ENCODE measurements at places on chromosomes 3 and 15. TPM values are rescaled to one million over a fixed set of nuclear protein-coding genes. Genes with fewer than 3 reads are reported as not detected.

DNA sequence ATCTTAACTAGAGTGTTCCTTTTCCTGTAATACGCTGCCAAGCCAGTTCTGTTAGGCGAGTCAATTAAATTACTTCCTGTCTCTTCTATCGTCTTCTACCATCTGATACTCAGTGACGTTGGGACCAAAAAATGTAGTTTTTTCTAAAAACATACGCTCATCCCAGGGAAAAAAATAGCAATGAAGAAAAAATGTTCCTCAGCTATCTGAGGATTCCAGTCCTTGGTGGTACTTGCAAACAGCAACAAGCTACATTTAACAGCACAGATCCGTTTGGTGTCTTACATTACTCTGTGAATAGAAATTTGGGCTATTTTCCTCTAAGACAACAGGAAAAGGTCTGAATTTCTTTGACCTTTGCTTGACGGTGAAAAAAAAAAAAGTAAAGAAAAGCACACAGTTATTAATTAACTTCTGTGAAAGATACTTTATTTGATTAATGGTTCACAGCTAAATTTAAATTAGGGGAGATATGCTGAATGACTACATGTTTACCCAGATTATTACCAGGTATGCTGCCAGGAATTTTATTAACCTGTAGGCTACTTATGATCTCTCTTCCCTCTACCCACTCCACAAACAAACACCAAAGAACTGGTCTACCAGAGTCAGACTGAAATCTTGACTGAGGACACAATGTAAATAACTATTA is 254.4 kb upstream of the ZPLD1 start:
- no peaks in the 10 kb centered on the region for H3K36me3 ChIP-seq
- H3K27ac ChIP-seq = no peak overlapping the region
- H3K4me3 ChIP-seq = no peak overlapping the region
- H3K4me1 ChIP-seq = peaks cover 50% of the 10 kb centered on the region
- H3K27me3 ChIP-seq = no peaks in the 10 kb centered on the region

DNA sequence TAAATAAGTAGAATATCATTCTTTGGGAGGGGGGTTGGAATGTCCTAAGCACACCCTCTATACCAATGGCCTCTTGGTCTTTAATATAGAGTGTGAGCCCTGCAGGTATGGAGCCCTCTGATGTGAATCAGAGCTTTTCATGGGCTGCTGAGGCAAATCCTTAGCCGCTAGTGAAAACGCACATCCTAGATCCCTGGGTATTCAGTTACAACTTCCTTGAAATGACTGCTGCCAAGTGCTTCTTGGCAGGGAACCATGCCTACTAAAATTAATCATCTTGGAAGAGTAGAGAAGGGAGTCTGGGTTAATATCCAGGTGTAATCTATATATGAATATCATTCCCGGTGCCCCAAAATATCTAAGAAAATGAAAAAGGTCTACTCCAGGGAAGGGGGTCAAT is 109.1 kb downstream of the POLQ start:
- H3K4me3 ChIP-seq = no peak overlapping the region
- no peaks in the 10 kb centered on the region for H3K36me3 ChIP-seq
- H3K27ac ChIP-seq = no peak overlapping the region
- DNase-seq = no peak
- H3K27me3 ChIP-seq = no peaks in the 10 kb centered on the region

DNA sequence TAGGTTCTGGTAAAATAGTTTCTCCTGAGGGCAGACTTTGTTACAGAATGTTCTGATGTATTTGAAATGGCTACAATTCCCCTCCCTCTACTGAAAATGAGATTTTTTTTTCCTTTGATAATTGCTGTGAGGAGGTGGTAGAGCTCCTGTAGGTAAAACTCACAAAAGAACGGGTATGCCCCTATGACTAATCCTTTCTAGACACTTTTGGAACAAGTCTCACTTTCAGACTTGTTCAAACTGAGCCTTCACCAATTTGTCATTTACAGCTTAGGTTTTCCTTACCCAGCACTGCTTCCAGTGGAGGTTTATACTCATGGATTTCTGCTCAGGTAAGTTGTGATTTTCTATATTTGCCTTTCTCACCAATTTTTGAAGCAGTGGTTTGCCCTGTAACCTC is 115.6 kb downstream of the NLGN1 start:
- DNase-seq = no peak
- H3K27ac ChIP-seq = no peak overlapping the region
- H3K36me3 ChIP-seq = no peaks in the 10 kb centered on the region
- no peaks in the 10 kb centered on the region for H3K27me3 ChIP-seq
- no peaks in the 10 kb centered on the region for H3K4me1 ChIP-seq

DNA sequence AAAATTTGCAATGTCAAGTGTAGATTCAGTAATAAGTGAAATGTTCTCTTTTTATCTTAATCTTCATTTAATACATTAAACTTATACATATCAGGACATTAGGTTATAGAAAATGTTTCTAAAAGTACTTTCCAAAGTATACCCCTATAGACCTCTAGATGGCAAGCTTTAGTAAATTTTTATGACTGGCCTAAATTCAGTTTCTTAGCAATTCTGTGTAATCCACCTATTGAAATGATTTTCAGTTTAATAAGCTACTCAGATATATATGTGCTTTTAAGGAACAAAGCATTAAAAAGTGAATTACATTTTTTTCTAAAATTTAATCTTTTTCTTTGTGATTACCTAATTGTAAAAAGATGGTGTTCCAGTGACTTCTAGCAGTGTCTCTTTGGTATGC is 342.2 kb downstream of the GBE1 start:
- H3K4me3 ChIP-seq = no peak overlapping the region
- no peaks in the 10 kb centered on the region for H3K27me3 ChIP-seq
- no peak overlapping the region for H3K27ac ChIP-seq

DNA sequence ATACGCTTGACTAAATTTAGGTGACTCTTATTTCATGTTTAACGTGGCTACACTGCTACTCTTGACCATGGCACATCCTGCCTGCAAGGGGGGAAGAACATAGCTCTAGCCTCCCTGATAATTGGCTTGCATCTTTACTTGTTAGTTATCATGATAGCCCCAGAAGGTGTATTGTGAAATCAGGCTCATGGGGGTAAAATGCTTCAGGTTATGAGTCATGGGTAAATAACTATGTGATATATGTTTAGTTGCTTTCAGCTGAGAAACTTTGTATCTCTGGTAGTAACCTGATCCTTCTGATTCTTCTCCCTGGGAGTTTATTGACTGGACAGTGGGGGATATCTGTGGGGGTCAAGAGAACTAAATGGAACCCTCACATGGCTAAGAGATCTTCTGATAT is 660.8 kb upstream of the UBE2E2 start:
- no peak for DNase-seq
- H3K36me3 ChIP-seq = no peaks in the 10 kb centered on the region
- H3K4me3 ChIP-seq = no peak overlapping the region
- no peaks in the 10 kb centered on the region for H3K4me1 ChIP-seq

Gene ECE2
- total RNA-seq = not detected

GRCh38 chr3:196341137-196341536 is 2.9 kb upstream of the TM4SF19 start:
- peaks cover 13% of the 10 kb centered on the region for H3K27me3 ChIP-seq
- H3K4me3 ChIP-seq = no peak overlapping the region
- no peak for DNase-seq
- H3K4me1 ChIP-seq = no peaks in the 10 kb centered on the region
- H3K36me3 ChIP-seq = no peaks in the 10 kb centered on the region

DNA sequence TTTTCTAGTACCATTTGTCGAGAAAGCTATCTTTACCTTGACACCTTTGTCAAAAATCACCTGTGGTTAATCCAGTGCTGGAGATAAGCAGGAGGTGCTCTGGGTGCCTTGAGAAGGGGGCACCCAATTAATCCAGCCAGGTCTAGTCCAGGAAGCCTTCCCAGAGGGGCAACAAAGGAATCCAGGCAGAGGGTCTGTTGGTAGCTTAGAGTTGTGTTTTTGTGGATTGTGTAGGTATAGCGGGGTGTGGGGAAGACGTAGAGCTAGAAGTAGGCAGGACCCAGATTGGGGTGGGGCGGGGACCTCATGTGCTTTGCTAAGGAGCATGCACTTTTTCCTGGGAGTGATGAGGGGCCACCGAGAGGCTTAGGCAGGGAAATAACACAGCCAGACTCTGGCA is 6.0 kb upstream of the PIGZ start:
- H3K27ac ChIP-seq = no peak overlapping the region
- no peaks in the 10 kb centered on the region for H3K36me3 ChIP-seq
- no peak overlapping the region for H3K4me3 ChIP-seq
- no peak for DNase-seq
- H3K27me3 ChIP-seq = peaks cover 1% of the 10 kb centered on the region

GRCh38 chr15:63482874-63483323 is 21.5 kb upstream of the USP3 start:
- H3K4me3 ChIP-seq = no peak overlapping the region
- DNase-seq = no peak
- H3K4me1 ChIP-seq = peaks cover 24% of the 10 kb centered on the region

GRCh38 chr15:61997786-61998185 is 62.5 kb downstream of the VPS13C start:
- no peak overlapping the region for H3K27ac ChIP-seq
- DNase-seq = no peak
- no peaks in the 10 kb centered on the region for H3K27me3 ChIP-seq
- H3K36me3 ChIP-seq = no peaks in the 10 kb centered on the region

Gene TGM4
- total RNA-seq = not detected

DNA sequence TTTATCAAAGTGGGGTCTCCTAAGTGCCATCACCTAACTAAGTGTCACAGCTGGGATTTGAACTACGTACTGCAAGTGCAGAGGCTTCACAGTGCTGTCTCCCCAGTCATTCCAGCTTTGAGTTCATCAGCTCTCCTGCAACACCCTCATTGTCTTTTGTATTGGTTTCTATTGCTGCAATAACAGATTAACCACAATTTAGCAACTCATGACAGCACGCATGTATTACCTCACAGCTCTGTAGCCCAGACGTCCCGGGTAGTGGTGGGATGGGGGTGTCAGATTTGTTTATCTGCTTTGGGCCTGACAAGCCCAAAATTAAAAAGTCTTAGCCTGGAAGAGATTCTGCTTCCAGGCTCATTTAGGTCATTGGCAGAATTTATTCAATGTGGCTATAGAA is 220.5 kb upstream of the LRRN1 start:
- H3K27me3 ChIP-seq = no peaks in the 10 kb centered on the region
- no peaks in the 10 kb centered on the region for H3K36me3 ChIP-seq
- H3K4me3 ChIP-seq = no peak overlapping the region
- no peak overlapping the region for H3K27ac ChIP-seq

- DNase-seq = peak; percentile 31
- H3K36me3 ChIP-seq = no peaks in the 10 kb centered on the region
- H3K27ac ChIP-seq = peak overlapping the region; percentile 98
Measured at GRCh38 chr3:184568924-184569829, 7.6 kb downstream of the EPHB3 start.

DNA sequence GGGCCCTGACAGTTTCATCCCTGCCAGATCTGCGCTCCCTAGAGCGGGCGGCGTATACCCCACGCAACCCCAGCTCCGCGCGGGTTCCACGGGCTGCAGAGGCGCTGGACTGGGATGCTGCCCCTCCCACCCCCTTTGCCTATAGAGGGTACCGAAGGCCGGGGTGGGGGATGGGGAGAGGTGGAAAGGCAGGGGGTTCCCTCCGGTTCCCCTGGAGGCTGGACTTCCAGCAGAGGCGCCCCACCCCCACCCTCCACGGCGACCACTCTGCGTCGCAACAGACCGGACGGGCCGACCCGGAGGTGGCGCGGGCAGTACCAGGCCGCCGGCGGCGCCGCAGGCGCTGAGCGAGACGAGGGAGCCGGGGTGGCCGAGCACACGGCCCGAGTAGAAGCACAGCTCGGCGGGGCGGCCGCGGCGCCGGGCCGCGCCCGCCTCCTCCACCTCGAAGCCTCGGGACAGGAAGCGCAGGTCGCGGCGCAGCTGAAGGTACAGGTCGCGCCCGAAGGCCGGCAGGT is 995 bp downstream of the ADAMTS17 start:
- peak overlapping the region; percentile 82 for H3K4me3 ChIP-seq
- no peaks in the 10 kb centered on the region for H3K27me3 ChIP-seq
- peaks cover 7% of the 10 kb centered on the region for H3K4me1 ChIP-seq
- peak overlapping the region; percentile 91 for H3K27ac ChIP-seq
- no peak for DNase-seq

Gene SEMA7A
- total RNA-seq = 7.5 TPM

All from esophagus squamous epithelium (tissue), 5 donors.